ENCODE measurements at places on chromosomes 5 and 9. TPM values are rescaled to one million over a fixed set of nuclear protein-coding genes. Genes with fewer than 3 reads are reported as not detected.
A peak's percentile ranks its signal among the peaks of the same experiment; 100 is the strongest.

The FOXD4L3 gene
- total RNA-seq: not detected

The SMAD5 gene
- total RNA-seq: 44.2 TPM

The SPAG8 gene
- total RNA-seq: 20.6 TPM

The SPATA31E1 gene
- total RNA-seq: not detected

DNA sequence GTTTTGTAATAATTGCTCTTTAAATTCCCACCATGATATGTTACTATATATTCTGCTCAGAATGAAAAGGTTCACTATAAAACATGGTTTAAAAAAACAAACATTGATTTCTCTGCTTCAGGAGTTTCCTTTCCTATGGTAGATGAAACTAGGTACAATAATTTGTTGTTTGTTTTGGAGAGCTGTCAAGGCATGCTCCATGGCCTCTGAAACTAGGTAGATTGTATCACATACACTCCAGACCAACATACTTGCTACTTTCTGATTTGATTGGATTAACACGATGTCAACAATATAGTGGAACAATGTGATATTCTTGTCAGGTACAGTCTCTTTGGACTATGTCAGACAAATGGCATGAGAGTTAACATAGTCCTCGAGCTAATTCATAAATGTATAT is 452.7 kb upstream of the CDH9 start:
- no peak overlapping the region for H3K4me3 ChIP-seq
- no peak for DNase-seq
- H3K27ac ChIP-seq: no peak overlapping the region
- H3K27me3 ChIP-seq: no peaks in the 10 kb centered on the region

DNA sequence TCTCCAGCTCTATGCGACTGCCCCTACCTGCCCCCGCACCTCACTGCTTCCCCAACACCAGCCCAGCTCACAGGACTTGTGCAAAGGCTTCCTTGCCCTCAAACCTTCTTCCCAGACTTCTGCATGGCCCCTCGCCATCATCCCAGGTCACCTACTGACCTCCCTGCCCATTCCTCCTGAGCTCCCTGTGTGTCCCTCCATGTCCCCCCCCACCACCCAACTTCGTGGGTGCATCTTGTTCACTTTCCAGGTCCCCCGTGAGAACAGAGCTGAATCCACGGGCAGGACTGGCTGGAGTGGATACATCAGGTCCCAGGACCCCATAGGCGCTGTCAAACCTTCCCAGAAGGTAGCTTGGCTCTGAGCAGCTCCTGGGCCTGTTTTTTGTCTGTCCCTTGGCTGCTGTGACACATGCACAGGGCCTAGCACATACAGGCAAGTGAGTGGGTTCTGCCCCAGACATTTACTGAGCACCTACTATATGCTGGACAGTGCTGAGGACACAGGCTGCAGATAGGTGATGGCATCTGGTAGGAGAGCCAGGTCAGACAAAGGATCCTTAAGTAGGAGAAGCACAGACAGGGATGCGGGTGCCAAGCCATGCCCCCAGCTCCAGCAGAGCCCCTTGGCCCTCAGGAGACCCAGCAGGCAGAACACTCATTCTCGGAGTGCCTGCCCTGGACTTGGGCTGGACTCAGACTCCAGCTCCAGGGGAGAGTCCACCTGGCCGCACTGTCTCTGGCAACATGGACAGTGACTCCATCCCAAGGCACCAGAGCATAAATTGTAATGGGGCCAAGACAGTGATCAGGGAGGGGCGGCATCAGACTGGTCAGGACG is 15.0 kb downstream of the NINJ1 start:
- H3K27me3 ChIP-seq: no peaks in the 10 kb centered on the region
- H3K36me3 ChIP-seq: peaks cover 22% of the 10 kb centered on the region
- DNase-seq: no peak
- H3K27ac ChIP-seq: peak overlapping the region; percentile 74

DNA sequence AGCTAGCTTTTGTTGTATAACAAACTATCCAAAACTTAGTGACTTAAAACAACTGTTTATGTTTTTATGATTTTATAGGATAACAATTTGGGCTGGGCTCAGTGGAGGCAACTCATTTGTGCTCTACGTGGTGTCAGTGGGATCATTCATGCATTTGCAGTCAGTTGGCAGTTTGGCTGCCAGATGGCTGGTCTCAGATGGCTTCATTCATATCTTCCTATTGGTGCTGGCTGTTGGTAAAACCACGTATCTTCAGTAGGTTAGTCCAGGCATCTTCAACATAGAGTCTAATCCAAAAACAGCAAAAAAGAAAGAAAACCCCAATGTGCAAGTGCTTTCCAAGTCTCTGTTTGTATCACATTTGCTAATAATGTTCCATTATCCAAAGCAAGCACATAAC is 51.7 kb upstream of the RIC1 start:
- no peaks in the 10 kb centered on the region for H3K36me3 ChIP-seq
- H3K4me3 ChIP-seq: no peak overlapping the region
- DNase-seq: no peak

GRCh38 chr5:3394891-3395599 is 200.6 kb upstream of the IRX1 start:
- H3K27ac ChIP-seq: no peak overlapping the region
- H3K4me1 ChIP-seq: no peaks in the 10 kb centered on the region
- no peaks in the 10 kb centered on the region for H3K27me3 ChIP-seq
- DNase-seq: no peak
- no peak overlapping the region for H3K4me3 ChIP-seq

GRCh38 chr5:120162321-120162720 is 301.8 kb upstream of the PRR16 start:
- DNase-seq: no peak
- no peaks in the 10 kb centered on the region for H3K36me3 ChIP-seq

DNA sequence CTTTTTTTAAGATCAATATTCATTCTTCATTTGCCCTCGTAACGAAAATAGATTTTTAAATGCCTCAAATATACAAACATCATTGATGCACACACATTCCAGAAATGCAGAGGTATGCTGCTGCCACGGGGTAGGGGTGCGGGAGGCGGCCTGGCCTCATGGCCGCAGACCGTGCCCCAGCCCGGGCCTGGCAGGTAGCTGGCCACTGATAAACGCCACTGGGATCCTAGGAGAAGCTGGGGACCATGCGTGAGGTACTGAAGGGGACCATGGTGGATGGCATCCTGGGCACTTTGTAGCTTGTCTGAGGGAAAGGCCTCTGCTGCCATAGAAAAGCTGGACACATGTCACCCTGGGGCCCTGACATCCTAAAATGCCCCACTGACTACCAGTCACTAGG is 6.5 kb downstream of the ORM2 start:
- no peaks in the 10 kb centered on the region for H3K27me3 ChIP-seq
- no peaks in the 10 kb centered on the region for H3K4me1 ChIP-seq
- H3K4me3 ChIP-seq: no peak overlapping the region
- DNase-seq: no peak
